ENCODE measurements at places on chromosomes 4 and X. TPM values are rescaled to one million over a fixed set of nuclear protein-coding genes. Genes with fewer than 3 reads are reported as not detected.

Gene SPANXN3
- not detected for total RNA-seq

GRCh38 chr4:161585011-161585410, 578.8 kb downstream of the FSTL5 start:
- no peaks in the 10 kb centered on the region for H3K4me1 ChIP-seq
- H3K4me3 ChIP-seq: no peak overlapping the region
- no peak overlapping the region for H3K27ac ChIP-seq
- H3K27me3 ChIP-seq: no peaks in the 10 kb centered on the region
- no peak for DNase-seq
- no peaks in the 10 kb centered on the region for H3K36me3 ChIP-seq

Gene BMX
- total RNA-seq: not detected

Gene CFAP47
- total RNA-seq: 0.17 TPM

Gene DCAF12L2
- total RNA-seq: 0.51 TPM

Gene ZFP92
- 0.07 TPM for total RNA-seq

DNA sequence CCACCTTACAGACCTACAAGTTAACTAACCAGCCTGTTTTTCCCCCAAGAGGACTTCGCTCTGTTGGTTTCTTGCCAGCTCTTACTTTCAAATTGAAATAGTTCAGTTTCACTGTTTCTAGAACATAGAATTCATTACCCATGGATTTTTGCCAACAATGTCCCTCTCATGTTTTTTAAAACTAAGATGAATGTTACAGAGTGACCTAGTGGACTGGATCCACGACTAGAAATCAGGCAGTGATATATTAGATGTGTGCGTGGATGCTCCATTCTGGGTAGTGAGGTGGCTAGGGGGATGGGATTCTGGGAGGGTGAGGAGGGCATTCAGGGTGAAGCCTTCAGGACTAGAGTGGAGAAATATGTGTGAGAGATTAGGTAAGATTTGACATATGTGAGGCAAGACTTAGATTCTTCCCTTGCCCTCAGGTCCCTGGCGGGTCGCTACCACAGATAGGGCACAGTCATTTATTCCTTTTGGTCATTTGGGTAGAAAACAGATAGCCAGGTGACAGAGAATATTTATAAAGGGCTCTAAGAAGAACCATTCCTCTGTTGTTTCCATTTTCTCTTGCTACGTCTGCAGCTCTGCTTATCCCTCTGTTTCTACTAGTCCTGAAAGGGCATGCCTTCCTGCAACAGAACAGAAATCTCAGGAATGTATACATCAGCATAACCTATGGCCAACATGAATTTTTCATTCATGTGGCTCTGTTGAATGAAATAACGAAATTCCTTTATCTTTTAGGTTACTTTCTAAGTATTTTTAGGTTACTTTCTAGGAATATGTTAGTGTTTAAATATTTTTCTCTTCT, 15.4 kb upstream of the JADE1 start:
- no peak overlapping the region for H3K27ac ChIP-seq
- H3K36me3 ChIP-seq: no peaks in the 10 kb centered on the region
- no peaks in the 10 kb centered on the region for H3K4me1 ChIP-seq
- DNase-seq: no peak

GRCh38 chr4:41429280-41429669, 108.7 kb upstream of the LIMCH1 start:
- H3K4me1 ChIP-seq: peaks cover 19% of the 10 kb centered on the region
- no peak overlapping the region for H3K4me3 ChIP-seq
- H3K27me3 ChIP-seq: no peaks in the 10 kb centered on the region
- no peaks in the 10 kb centered on the region for H3K36me3 ChIP-seq
- H3K27ac ChIP-seq: no peak overlapping the region

DNA sequence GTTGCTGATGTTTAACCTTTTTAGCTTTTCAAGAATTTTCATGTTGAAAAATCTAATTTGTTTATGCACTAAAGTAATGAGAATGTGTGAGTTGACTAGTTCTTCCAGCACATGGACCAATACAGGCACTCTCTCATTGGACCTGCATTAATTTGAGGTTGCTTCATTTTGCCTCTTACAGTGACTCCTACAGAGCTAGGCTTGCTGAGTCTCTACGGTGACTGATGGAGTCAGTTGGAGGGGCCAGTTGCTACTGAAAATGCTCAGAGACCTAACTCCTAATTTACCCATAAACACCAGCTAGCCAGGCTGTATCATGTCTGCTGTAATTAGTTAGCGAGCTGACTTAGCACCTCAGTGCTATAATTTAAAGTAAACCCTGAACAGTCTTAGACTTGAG, 10.9 kb downstream of the MTHFD2L start:
- H3K27me3 ChIP-seq: no peaks in the 10 kb centered on the region
- no peaks in the 10 kb centered on the region for H3K36me3 ChIP-seq
- DNase-seq: no peak

Gene CCKAR
- total RNA-seq: not detected

Gene IKBKG
- 27.6 TPM for total RNA-seq

Gene FOXP3
- total RNA-seq: 0.78 TPM

DNA sequence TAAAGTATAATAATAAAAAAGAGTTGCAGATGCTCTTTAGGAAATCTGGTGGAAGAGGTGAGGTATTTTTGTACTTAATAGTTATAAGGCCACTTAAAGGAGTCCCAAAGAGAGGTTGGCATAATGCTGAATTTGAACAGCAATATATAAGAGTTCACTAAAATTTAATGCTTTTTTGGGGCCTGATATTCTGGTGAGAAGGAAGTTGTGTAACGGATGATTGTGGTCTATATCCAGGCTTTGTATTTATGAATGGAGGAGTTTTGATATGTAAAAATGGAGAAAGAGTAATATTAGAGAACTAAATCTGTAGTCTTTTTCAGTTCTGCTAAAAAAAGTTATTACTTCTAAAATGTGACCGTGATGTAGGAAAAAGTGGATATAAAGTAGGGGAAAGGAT, 20.4 kb downstream of the BMP2K start:
- no peak overlapping the region for H3K4me3 ChIP-seq
- DNase-seq: no peak
- H3K27me3 ChIP-seq: no peaks in the 10 kb centered on the region
- no peaks in the 10 kb centered on the region for H3K4me1 ChIP-seq

Gene TLR10
- not detected for total RNA-seq

- H3K4me1 ChIP-seq: peaks cover under 1% of the 10 kb centered on the region
- DNase-seq: no peak
- no peak overlapping the region for H3K4me3 ChIP-seq
- H3K36me3 ChIP-seq: no peaks in the 10 kb centered on the region
These were observed 26.7 kb downstream of the SMC1A start for GRCh38 chrX:53395605-53396298.

DNA sequence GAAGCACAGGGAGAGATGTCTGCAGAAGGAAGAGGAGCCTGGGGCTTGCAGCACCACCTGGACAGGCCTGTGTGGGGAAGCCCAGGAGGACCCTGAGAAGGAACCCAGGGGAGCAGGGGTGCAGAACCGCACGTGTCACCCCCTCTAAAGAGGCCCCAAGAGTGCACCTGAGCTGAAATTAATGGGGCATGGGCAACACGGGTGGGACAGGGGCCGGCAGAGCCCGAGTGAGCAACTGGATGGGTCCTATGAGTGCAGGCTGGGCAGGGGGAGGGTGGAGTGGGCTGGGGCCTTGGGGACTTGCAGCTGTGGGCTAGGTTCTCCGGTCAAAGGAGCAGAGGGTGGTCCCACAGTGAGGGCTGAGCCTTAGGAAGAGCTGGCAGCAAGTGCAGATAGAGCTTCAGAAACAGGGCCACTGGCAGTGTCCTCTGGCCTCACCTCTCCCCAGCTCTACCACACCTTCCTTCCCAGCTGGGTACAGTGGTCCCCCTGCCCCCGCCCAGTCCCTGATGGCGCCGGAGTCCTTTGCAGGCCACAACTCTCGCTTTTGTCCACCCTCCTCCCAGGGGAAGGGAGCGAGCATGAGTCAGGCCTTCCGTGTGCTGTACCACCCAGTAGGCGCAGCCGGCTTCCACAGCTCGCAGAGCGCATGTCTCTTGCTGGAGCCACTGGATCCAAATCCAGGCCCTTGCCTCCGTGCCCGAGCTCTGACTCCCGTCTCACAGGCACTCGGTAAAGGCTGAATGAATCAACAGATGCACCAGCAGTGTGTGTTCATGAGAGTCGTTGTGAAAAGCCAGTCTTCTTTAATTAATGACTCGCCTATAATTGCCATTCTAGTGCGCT, 131.6 kb downstream of the HMX1 start:
- H3K36me3 ChIP-seq: no peaks in the 10 kb centered on the region
- no peak overlapping the region for H3K4me3 ChIP-seq
- no peak for DNase-seq
- H3K27ac ChIP-seq: no peak overlapping the region

Gene ZCCHC13
- total RNA-seq: not detected

DNA sequence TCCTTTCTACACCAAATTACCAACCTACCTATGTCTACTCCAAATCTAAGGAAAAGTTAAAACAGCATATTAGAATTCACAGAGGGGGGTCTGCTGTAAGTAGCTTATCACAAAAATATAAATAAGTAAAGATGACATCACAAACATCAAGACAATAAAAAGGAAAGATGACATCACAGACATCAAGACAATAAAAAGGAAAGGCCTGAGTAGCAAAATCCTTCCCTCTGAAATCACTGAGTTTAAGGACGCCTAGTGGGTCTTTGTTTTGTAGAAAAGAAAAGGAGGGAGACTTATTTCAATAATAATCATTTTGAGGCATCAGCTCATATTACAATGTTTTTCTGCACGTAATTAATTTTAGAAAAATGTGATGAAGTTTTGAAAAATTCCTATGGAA, 707.0 kb upstream of the GRID2 start:
- no peak overlapping the region for H3K27ac ChIP-seq
- no peaks in the 10 kb centered on the region for H3K36me3 ChIP-seq
- H3K4me1 ChIP-seq: no peaks in the 10 kb centered on the region
- DNase-seq: no peak
- no peaks in the 10 kb centered on the region for H3K27me3 ChIP-seq

DNA sequence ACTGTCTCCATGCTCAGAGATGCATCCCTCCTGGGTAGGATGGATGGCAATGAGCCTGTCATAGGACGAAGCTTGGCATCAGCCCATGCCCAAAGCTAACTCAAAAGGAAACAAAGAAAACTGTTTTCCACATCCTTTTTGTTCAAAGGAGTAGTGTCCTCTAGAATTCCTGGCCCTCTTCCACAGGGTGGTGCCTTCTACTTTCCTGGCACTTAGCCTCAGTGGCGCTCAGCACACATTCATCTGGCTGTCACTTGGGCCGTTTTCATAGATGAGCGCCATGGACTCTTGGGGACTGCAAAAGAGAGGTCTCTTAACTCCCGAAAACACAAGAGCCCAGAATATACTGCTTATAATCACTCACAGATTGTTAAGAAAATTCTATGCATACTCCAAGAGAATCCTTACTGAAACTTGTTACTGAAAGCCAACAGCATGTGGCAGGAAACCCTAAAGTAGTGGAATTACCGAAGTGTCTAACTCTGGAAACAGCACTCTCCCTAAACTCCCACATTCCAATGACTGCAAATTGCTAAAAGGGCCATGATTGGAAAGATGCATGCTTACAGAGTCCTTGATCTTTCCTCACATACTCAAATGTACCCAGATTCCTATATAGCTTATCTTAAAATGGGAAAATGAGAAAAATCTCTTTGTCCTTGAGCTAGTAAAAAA, 110.0 kb downstream of the HS6ST2 start:
- H3K4me3 ChIP-seq: no peak overlapping the region
- no peaks in the 10 kb centered on the region for H3K4me1 ChIP-seq
- no peak overlapping the region for H3K27ac ChIP-seq

DNA sequence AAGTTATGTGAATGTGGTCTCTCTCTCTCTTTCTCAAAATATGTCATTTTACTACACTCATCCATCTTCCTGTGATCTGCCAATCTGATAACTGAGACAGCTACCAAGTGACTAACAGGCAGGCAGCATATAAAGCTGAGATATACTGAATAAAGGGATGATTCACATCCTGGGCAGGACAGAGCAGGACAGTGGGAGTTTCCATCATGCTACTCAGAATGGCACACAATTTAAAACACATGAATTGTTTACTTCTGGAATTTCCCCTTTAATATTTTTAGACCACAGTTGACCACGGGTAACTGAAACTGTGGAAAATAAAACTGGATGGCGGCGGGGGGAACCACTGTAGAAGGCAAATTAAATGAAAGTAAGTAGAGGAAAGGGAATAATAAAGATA, 58.6 kb upstream of the DCTD start:
- H3K36me3 ChIP-seq: peaks cover 7% of the 10 kb centered on the region
- peaks cover 2% of the 10 kb centered on the region for H3K27me3 ChIP-seq
- H3K4me3 ChIP-seq: no peak overlapping the region
- H3K4me1 ChIP-seq: no peaks in the 10 kb centered on the region
- H3K27ac ChIP-seq: no peak overlapping the region

DNA sequence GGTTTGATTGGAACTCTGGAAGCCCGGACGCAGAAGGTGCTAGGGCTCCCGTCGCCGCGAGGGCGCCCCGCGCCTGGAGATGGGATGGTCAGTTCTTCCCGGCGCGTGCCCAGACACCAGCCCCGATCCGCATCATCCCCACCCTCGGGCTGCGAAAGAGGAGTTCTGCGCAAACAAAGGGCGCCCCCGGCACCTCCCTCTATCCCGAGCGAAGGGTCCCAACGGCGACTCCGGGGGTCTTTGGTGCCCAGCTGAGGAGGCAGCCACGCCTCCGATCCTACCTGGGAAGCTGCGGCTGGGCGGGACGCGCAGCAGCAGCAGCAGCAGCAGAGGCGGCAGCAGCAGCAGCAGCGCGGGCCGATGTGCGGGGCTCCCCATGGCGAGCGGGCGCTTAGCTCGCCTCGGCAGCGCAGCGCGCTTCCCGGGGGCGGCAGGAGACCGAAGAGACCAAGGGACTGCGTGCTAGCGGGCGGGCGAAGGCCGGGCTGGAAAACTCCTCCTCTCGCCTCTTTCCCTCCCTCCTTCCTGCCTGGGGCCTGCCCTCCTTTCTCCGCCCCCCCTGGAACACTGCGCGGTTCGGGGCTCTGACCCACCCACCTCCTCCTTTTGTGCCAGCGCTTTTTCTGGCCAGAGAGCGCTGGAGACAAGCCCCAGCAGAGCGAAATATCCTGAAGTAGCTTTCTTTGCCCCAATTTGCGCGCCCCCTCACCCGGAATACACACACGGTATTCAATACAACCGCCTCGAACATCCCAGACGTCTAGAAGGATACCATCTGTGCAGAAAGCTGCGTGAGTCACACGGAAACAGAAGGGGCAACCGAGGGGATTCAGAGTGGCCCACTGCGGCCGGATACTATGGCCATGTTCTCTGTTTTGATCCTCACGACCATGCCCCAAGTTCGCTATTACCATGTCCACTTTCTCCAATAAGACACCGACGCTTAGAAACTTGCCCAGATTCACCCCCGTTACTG, at the start of gene SRPX:
TSS of gene SRPX (minus strand) at position 457 of the 976 bp plus-strand sequence. CDS start at position 378, 79 bp downstream.
- no peaks in the 10 kb centered on the region for H3K36me3 ChIP-seq
- peak within 1 kb of the TSS; percentile 87 for H3K4me3 ChIP-seq
- peak; percentile 46 for DNase-seq
- peaks cover 12% of the 10 kb centered on the region for H3K4me1 ChIP-seq

GRCh38 chrX:70672326-70672725, 227.7 kb downstream of the DLG3 start:
- no peak overlapping the region for H3K27ac ChIP-seq
- no peak for DNase-seq
- no peaks in the 10 kb centered on the region for H3K36me3 ChIP-seq
- no peaks in the 10 kb centered on the region for H3K4me1 ChIP-seq
- no peak overlapping the region for H3K4me3 ChIP-seq

- no peaks in the 10 kb centered on the region for H3K4me1 ChIP-seq
- no peaks in the 10 kb centered on the region for H3K36me3 ChIP-seq
- H3K4me3 ChIP-seq: no peak overlapping the region
- DNase-seq: no peak
These were observed 283.6 kb downstream of the ARHGAP10 start for GRCh38 chr4:148015468-148015867.

Gene PRRG1
- 4.4 TPM for total RNA-seq

Gene EDNRA
- total RNA-seq: not detected

Gene DUSP9
- total RNA-seq: 0.61 TPM

Measured in glutamatergic neuron (in vitro differentiated cells).